ENCODE measurements at places on chromosomes 2 and 18.

GRCh38 chr18:77069931-77070330, 62.7 kb downstream of the MBP start:
- no peak for DNase-seq

GRCh38 chr2:156399950-156400705, 36.1 kb upstream of the GPD2 start:
- DNase-seq, result peak; percentile 69

DNA sequence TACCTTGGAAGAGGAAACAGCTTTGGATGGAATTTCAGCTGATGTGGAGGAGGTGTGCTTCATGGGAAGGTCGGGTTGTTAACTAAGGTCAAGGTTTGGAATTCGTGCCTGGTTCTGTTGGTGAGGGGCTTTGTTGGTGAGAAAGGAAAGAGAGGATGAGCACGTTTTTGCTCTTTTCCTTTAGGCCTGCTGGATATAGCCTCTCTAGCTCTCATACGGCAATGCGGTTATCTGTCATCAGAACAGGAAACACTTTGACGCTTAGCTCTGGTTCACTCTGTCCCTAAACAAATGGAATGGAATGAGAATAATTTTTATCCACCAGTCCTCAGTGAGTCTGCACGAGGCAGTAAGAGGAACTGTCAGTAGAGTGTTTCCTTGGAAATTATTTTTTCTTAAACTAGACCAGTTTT, 169.7 kb upstream of the NOSTRIN start:
- peak; percentile 28 for DNase-seq

DNA sequence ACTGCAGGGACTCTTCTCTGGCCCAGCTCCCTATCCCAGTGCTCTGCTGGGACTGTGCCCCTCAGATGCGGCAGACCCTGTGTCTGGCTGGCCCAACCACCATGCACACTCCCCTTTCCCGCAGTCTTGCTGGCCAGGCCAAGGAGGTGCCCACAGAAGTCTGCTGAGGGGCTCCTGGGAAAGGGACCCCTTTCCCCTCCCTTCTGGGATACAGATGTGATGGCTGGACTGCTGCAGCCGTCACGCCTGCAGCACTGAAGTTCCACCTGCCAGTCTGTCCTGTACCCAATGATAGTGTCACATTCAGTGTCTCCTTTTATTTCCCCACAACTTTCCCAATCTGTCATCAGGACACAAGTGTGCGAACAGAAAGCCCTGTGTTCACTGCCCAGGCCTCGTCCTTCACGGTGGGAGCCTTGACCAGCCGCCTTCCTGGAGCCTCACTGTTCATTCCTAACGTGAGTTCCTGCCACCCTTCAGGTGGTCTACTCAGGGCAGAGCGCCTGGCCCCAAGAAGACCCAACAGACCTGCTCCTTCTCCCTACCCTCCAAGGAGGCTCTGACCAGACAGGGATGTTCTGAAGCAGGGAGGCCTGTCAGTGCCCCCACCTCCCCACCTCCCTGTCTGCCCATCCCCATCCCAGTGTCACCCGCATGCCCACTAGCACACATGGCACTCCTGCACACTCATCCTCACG, 47.1 kb downstream of the ANKMY1 start:
- no peak for DNase-seq

- peak; percentile 86 for DNase-seq
Measured at GRCh38 chr2:219509780-219510511, 4.3 kb upstream of the ASIC4 start.

GRCh38 chr2:96423291-96423690, 81.9 kb downstream of the NEURL3 start:
- no peak for DNase-seq

- DNase-seq, result no peak
Measured at GRCh38 chr2:130351711-130352110, 4.1 kb upstream of the PTPN18 start.

DNA sequence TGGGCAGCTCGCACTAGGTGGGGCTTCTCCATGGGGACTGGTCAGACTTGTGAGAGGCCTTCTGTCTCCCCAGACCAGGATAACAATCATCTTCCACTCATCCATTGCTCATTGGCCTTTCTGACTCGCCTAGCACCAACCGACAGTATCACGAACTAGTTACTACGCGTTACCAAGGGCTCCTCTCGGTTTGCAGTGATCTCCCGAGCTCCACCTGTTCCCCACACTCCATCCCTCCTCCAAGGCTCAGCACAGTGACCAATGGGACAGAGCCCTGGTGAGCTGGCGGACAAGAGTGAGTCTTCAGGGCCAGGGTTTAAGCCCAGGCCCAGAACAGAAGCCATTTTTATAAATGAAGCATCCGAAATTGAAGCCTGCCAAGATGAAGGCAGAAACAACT, 42.8 kb upstream of the SMAD7 start:
- no peak for DNase-seq

GRCh38 chr2:181991171-181991885, 5.7 kb downstream of the PPP1R1C start:
- no peak for DNase-seq

GRCh38 chr2:62489162-62489561, 16.8 kb downstream of the TMEM17 start:
- no peak for DNase-seq

GRCh38 chr18:48866028-48866733, 84.6 kb downstream of the SMAD7 start:
- peak; percentile 79 for DNase-seq

- DNase-seq, result no peak
Measured at GRCh38 chr2:203623661-203624060, 82.8 kb upstream of the CD28 start.

- no peak for DNase-seq
Measured at GRCh38 chr2:81979086-81979485, 1674.5 kb upstream of the LRRTM1 start.

DNA sequence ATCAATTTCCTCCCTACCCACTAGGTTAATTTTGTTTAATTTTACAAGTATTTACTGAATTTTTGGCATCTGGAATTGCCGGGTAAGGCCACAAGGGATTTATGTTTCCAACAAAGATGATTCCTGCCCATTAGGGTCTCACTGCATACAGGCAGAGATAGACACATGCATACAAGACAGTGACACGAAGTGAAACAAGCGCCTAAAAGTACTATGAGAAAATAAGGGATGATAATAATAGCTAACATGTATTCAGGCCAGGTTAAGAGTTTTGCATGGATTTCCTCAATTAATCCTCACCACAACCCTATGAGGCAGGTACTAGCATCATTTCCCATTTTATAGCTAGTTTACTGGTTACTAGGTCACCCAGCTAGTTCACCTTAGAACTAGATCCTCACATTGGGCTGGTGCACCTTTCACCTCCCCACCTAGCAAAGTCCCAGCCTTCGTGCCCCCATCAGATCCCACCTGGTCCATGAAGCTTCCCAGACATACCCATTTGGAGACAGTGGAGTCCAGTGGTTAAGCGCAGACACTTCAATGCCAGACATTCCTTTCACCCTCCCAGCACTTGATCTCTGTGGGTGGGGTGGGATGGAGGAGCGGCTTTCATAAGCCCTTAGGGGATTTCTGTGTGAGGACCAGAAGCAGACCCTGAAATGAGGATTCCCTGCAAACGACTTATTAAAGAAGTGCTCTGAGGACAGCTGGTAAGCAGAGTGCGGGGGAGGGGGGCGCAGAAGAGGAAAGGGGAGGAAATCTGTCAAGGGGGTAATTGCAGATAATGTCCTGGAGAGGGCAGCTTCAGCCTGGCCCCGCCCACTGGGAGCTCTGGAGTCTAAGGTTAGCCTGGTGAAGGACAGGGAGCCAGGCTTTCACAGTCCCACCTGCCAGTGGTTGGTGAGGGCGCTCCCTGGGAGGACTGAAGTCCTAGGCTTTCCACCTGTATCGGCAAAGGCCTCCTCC, 5.8 kb upstream of the DGUOK start:
- peak; percentile 71 for DNase-seq

- no peak for DNase-seq
Measured at GRCh38 chr2:142803158-142803557, 74.3 kb upstream of the KYNU start.

DNA sequence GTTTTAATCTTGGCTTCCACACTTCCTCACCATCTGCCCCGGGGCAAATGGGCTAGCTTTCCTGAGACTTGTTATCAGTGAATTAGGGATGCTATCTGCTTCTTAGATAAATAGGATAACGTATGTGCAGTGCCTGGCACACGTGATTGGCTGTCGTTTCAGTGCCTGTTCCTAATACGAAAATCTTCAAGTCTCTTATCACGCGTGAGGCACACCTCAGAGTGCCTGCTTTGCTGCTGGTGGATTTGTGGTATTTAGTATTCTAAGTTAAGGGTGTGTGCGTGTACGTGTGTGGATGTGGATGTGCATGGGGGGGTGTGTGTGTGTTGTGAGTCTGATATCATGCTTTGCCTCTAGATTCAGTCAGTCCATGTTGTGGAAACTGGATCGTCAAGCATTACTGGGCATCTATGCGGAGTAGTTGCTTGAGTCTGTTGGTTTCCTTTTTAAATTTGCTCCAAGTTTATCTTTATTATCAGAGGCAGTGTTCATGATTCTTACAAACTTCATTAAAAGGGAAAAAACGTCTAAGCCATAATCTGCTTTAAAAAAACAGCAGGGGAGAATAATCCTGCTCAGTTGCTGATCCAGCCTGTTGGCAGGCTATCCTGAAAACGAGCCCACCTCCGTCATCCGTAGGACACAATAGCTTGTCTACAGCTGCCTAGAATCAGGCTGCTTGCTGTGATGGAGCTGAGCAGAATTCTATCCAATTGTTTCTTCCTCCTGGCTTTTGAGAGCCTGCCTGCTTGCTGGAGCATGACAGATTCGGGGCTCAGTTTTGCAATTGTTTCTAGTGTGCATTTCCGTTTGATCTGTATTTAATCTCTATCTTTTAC, 6.6 kb downstream of the SH3RF3 start:
- no peak for DNase-seq

- DNase-seq, result no peak
Measured at GRCh38 chr18:5104246-5104645, 92.8 kb downstream of the AKAIN1 start.

- DNase-seq, result no peak
Measured at GRCh38 chr18:22214731-22215528, 45.5 kb downstream of the GATA6 start.

DNA sequence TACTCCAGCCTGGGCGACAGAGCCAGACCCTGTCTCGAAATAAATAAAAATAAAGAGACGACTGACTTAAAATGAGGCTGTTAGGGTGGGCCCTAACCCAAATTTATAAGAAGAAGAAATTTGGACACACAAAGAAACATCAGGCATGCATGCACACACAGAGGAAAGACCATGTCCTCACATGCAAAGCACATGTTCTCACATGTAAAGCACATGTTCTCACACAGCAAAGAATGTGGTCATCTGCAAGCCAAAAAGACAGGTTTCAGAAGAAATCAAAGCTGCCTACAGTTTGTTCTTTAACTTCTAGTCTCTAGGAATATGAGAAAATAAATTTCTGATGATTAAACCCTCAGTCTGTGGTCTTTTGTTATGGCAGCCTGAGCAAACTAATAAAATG, 132.3 kb upstream of the CRIM1 start:
- DNase-seq, result no peak

GRCh38 chr2:121159291-121160071, 125.5 kb downstream of the TFCP2L1 start:
- no peak for DNase-seq

- no peak for DNase-seq
Measured at GRCh38 chr2:70510313-70510712, 43.3 kb downstream of the TGFA start.

GRCh38 chr2:143237146-143237777, 108.0 kb downstream of the ARHGAP15 start:
- DNase-seq, result no peak

DNA sequence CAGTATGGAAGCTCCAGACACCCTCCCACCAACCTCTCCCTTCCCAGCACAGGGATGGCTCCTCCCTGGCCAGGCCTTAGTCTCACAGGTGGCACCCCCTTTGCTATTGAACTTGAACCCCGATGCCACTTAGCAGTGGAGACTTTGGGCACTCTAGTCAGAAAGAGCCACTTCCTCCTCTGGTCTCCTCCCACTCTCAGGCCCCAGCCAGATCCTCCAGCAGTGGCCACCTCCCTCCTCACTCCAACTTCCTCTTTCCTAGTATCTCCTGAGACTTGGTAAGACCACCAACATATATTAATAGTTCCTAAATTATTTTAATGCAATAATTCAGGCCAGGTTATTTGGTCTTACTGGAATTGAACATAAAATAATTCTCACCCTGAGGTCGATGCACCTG, 437.2 kb upstream of the ID2 start:
- DNase-seq, result no peak

DNA sequence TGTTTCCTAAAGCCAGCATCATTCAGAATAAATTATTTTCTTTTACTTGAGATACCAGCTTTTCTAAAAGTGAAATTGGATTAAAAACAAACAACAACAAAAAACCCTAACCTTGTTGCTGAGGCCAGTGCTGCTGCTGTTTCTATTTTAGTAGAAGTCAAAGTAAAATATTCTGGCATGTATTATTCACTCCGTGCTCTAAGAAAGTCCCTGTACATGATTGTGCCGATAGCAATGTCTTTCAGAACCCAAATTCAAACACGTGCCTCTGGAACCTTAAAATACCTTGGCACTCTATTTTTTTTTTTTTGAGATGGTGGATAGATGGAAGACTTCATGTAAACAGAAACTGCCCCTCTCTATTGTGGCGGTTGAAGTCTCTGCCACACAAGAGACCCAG, 43.7 kb downstream of the TANC1 start:
- no peak for DNase-seq

- DNase-seq, result peak; percentile 10
Measured at GRCh38 chr2:168687314-168687713, 115.1 kb upstream of the NOSTRIN start.

GRCh38 chr2:145136702-145137101, 616.8 kb upstream of the ZEB2 start:
- no peak for DNase-seq

- DNase-seq, result no peak
Measured at GRCh38 chr2:176467595-176467994, 198.4 kb downstream of the MTX2 start.

DNA sequence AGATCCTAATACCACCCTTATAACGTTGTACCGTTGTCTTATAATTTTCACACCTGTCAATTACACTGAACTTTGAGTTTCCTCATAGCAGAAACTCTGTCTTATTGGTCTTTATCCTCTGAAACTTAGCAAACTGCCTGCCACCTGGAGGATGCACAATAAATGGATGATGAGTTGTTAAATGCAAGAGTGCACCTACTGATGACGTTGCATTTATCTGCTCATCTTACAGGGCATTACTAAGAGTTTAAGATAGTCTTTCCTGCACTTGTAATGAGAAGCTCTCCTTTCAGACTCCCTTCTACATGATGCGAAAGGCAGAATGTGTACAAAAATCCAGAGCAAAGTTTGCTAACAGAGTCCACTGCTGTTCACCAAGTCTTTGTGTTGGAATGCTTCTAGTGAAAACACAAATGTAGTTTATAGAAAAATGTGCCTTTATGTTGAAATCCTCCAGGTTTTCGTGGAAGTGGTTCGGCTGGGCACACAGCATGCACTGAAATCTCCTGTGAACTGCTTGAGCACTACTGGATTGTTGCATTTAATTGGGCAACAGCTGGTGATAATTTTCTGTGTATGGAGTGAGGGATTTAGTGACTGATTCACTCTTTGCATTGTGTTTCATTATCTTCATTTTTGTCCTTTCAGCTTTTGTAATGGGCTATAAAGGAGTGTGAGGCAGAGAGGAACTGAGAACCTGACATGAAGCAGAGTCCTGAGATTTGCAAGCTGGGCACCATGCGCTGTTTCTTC, 665.8 kb upstream of the ID2 start:
- no peak for DNase-seq

GRCh38 chr2:142758973-142759372, 118.5 kb upstream of the KYNU start:
- DNase-seq, result no peak
